ENCODE measurements at places on chromosomes 6 and 20.

GRCh38 chr6:110366975-110367374 is 8.8 kb upstream of the METTL24 start:
- no peak for DNase-seq

DNA sequence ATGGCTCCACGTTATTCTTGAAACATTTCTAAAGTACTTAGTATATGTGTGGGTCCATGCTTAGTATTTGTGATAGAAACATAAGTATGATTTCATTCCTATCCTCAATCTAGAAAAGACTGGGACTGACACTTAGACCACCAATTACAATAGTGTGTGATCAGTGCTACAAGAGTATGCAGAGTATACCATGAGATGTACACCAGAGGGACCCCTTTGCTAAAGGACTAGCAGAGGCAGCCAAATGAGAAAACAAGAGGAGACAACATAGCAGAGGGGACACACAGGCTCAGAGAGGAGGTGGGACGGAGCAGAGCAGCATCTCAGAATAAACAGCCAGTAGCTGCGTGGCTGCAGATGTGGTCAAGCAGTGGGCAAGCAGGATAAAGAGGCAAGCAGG is 21.0 kb downstream of the RMND1 start:
- no peak for DNase-seq

DNA sequence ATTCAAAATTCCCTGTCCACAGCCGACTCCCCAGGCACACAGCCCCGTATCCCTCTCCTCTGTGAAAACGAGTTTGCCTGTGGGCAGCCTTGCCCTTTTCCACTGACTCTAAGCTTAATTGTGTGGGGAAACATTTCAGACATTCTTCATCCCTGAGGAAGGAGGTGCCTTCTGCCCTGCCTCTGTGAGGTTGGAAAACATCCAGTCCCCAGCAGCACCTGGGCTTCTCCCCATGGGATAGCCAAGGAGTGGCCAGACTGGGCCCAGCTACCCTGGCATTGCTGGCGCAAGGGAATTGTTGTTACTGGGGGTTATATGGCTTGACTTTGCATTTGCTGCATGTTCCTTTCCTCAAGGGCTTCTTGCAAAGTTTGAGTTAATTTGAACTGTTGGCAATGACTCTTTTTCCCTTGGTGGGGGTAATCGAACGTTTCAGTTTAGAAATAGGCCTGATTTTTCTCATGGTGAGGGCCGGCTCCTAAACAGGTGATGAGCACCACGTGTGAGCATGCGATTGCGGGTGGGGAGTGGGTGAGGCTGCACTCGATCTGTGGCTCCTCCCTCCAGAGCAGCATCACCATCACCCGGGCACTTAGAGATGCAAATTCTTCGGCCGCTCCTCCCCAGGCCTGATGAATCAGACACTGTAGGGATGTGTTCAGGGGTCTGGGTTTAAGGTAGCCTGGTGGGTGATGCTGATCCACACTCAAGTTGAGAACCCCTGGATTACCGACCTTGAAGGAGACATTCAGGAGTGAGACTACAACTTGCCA is 29.9 kb downstream of the GABRR2 start:
- no peak for DNase-seq

DNA sequence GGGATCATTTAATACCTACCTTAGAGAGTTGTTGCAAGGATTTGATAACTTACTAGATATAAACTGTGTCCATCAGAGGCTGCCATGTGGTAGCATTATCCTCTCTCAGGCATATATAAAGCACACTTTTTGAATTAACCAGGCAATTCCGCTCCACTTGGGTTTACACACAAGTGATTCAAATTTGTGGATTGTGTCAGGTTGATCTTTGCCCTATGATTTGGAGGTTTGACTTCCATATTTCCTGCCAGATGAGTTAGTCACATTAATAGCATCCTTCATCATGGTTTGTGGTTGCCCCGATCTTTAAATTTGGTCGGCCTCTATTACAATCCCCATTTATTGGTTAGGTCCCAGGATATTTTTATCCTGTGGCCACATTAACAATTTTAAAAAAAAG is 44.8 kb upstream of the CTAGE9 start:
- DNase-seq: peak; percentile 94

- peak; percentile 58 for DNase-seq
These were observed 33.1 kb downstream of the SRC start for GRCh38 chr20:37378785-37379598.

- DNase-seq: no peak
These were observed 1294.5 kb downstream of the KHDRBS2 start for GRCh38 chr6:60991427-60992028.

DNA sequence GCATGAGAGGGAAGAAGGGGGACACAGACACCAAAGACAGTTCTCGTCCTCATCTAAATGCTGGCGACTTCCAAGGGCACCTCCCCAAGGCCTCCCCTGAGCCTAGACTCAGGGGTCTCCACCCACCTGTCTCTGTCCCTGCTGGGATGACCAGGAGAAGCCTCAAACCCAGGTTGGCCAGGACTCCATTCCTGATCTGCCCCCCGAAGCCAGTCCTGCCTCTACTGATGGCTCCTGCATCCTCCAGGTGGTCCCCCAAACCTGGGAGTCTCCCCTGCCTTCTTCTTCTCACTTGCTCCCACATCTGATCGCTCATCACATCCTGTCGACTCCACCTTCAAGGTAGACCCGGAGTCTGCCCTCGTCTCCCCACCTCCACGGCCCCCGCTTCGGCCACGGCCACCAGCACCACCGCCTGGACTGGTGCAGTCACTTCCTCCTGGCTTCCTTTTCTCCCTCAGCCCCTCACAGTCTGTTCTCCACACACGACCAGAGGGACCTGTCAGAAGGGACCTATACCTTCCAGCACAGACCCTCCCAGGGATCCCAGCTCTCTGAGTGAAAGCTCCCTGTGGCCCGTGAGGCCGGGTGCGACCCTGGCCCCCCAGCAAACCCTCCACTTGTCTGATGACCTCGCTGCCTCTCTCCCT is 92.1 kb downstream of the CEBPB start:
- no peak for DNase-seq

- no peak for DNase-seq
These were observed 88.5 kb upstream of the PTPN1 start for GRCh38 chr20:50421356-50422340.
